ENCODE measurements at places on chromosomes 11 and 22.
A peak's percentile ranks its signal among the peaks of the same experiment; 100 is the strongest.

DNA sequence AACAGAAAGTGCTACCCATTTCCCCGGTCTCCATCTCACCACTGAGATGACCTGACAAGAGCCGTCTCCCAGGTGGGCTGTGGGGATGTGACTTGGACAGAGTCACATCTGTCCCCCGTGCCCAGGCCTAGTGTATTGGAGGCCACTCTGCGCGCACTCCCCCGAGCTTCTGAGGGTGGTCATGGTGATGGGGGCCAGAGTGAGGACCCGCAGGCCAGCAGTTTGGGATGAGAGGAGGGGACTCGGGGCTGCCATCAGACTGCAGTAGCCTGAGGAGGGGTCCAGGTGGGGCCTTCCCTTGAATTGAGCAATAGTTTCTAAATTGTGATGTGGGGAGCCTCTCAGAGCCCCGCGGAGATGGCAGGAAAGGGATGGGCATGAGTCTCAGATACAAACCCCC lies 852.6 kb downstream of the TBC1D22A start:
- no peak for DNase-seq

GRCh38 chr11:78253797-78254196 lies 65.1 kb downstream of the USP35 start:
- no peak for DNase-seq

DNA sequence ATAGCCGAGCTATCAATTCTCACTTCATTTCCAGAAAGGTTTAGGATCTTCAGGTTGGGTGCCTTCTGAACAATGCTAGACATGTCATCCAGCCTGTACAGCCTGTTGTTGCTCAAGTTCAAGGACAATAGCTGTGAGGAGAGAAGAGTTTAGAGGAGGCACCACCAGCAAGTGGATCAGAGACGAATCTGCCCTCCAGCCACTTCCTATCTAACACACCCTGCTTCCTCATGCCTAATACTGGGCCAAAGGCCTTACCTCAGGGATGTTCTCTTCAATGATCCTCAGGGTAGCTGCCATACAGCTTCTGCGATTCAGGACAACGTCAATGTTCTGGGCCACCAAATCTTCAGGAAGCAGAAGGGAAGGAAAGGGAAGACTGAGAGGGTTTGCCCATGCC lies 4.2 kb downstream of the NXF1 start:
- DNase-seq: no peak

- DNase-seq: no peak
These were observed 769.2 kb downstream of the METTL15 start for GRCh38 chr11:28877340-28877739.

GRCh38 chr11:8839957-8840945 lies 70.7 kb upstream of the AKIP1 start:
- DNase-seq: no peak

DNA sequence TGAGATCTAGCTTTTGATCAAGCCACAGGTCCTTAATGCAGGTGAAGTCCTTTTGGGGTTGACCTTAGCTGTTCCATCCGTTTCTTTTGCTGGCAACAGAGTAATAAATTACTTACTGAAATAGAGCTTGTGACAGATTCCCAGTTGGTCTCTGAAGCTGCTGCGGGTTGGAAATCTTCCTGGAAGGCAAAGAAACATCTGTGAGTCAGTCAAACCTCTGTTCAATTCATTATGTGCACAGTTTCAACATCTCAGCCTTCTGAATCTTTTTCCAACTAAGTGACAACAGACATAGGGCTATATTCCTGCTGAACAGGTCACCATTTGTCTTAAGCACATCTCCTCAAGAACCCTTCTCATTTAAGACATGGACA lies 88.9 kb upstream of the DDI1 start:
- DNase-seq: no peak

- no peak for DNase-seq
These were observed 110.5 kb downstream of the AASDHPPT start for GRCh38 chr11:106187860-106188456.

DNA sequence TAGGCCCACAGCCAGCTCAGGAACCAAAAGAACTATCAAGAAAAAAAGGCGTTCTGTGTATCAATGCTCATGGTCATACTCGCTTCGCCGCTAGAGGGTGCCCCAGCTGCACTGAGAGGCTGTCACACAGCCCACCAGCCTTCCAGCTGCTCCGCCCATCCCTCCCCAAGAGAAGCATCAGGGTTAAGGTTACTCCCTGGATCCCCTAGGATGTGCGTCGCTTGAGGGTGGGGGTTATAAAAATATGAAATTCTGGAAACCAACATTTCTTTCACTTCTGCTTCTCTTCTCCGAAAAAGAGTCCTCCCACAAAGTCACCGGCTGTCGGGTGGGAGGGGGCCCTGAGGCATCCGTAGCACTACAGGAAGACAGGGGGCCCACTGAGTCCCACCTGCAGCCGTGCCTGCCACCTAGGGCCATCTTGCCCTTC lies 1.7 kb downstream of the CBX6 start:
- peak; percentile 39 for DNase-seq

- DNase-seq: no peak
These were observed 28.7 kb downstream of the TMEM184B start for GRCh38 chr22:38244106-38244505.

- no peak for DNase-seq
These were observed 113.5 kb downstream of the ARHGAP20 start for GRCh38 chr11:110598725-110599124.

- DNase-seq: no peak
These were observed 34.9 kb downstream of the UBASH3B start for GRCh38 chr11:122690384-122690783.

DNA sequence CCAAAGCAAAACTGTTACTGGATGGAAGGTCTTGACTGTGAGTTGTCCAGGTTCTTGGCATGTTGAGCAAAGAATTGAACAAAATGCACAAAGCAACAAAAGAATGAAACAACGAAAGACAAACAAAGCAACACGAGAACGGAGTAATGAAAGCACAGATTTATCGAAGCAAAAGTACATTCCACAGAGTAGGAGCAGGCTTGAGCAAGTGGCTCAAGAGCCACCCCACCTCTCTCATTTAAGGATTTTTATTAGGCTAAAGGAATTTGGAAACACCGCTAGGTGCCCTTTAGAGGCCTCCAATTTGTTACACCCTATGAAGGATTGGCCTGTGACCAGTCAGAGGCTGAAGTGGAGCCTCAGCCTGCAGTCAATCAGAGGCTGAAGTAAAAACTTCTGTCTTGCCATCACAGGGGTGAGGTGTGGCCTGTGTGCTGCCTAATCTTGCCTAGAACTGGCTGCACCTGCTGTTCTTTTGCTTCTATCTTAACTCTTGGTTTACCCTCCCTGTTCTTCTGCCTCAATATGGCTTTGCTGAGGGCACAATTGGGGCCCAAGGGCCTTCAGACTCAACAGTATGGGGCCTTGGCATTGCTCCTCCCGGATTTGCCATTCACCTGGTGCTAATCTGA lies 59.4 kb upstream of the FTH1 start:
- no peak for DNase-seq

DNA sequence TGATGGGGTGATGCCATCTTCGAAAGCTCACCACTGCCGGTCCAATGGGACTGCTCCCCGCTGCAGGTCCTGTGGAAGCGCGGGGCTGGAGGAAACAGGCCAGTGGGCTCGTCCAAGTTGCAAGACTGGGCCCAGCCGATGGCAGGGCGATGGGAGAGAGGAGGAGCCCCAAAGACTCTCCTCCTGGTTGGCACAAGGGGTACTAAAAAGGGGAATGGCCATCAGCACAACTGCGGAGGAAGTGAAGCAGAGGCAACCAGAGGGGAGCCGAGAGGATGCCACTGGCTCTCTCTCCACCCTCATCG lies 357.1 kb downstream of the SHANK2 start:
- no peak for DNase-seq

Data from AG04450 (cell line).